Stimulated activated CD4-positive, alpha-beta T cell treated with anti-CD3 and anti-CD28 coated beads, Interleukin-1b, Interleukin-23, amount 100 ng/mL, for 24 hours (primary cell): ENCODE measurements at places on chromosomes 3 and 15.

- no peak for DNase-seq
Observed at GRCh38 chr15:100330221-100330620, 11.6 kb downstream of the ADAMTS17 start.

GRCh38 chr15:77821959-77822256, 189.2 kb upstream of the LINGO1 start:
- no peak for DNase-seq

DNA sequence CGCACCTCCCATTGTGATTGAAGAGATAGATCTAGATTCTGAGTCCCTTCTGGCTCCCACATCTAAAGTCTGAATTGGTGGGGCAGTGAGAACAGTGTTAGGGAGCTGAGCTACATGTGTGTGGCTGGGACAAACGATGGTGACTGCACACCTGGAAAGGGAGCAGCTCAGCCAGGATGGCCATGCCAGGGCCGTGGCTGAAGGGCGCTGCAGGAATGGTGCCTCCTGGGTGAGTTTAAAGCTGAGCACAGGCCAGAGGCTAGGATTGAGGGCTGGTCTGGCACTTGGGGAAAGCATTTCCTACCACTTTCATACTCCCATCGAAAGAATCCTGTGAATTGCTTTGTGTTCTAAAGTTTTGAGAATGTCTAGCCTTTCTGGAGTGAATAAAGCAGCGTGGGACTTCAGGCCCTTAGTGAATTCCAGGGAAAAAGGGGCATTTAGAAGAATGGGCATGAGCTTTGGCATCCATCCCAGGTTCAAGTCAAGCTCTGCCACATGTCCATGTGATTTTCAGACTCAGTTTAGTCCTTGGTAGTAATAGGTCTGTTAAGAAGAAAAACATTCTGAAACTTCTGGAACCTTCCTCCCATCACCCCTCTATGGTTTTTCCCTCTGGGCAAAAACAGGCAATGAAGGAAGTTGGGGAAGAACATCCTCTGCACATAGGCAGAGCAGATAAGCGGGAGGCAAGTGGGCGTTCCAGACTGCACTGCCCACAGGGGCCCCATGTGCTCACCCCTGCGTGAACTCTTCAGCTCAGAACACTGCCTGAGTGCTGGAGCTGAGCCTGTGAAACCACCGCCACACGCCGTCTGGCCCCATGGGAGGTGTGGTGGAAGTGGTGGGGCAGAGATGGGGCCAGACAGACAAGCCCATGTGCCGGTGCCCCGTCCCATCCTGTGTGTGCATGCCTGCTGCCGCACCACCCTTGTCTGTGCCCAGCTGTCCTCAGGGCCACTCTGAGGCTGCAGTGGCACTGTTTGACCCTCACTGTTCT, 12.9 kb upstream of the CPNE9 start:
- DNase-seq, result no peak

DNA sequence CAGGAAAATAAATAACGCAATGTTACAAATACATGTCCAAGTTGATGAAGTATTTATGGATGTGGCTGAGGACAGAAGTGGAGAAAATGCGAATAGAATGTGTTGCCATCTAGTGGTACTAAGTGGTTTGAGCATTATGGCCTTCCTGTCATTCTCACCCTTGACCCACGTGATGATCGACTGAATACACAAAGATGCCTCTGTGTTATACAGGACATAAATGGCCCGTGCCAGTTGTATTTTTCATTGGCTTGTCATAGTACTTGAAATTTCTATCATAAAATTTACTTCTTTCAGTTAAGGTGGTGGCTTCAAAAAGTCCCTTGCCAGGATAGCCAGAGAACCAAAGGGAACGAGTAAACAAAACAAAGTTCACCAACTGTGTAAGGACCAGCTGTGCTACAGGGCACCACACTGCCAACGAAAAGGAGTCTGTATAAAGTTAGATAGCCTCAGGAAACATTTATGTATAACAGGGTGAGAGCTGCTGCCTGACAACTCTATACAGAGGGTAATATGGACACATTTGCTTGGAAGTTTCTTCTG, 103.7 kb downstream of the MYH15 start:
- DNase-seq, result no peak
